SIG-M5 (cell line): ENCODE measurements at places on chromosomes 6 and 20.

DNA sequence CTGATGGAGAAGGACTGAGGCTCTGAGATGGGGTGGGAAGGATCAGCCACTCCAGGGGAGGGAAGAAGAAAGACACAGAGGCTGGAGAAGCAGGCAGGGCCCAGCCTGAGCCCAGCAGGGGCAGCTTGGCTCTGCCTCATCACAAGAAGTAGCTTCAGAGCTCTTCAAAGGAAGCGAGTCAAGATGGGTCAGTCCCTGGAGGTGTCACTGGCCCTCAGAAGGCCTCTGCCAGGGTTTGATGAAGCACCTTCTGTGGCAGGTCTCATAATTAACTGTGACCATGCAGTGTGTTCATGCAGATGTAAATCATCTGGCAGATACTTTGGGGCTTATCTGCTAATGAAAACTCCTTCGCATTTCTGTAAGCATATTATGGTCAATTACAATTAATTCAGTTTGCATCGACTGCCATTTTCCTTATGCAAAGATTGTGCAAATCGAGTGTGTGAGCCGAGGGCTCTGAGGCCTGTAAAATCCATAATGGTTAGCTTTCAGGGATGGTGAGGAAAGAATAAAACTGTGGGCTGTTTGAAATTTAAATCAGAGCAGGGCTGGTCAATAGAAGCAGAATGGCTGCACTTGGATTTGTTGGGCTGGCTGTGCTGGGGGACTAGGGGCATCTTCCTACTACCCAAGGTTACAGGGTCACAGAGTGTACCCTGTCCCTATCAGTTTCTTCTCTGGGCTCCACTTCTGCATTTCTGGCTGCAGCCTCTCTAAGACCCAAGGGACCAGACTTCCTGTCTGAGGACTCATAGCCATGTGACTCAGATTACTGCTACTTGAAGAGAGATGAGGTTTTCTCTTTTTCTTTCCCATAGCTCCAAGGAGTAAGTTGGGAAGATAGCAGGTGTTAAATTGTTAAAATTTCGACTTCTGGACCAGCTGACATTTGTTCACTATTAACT is 376.6 kb downstream of the DHX35 start:
- no peak for DNase-seq

GRCh38 chr6:31308050-31308844 is 36.4 kb upstream of the HLA-C start:
- no peak for DNase-seq

DNA sequence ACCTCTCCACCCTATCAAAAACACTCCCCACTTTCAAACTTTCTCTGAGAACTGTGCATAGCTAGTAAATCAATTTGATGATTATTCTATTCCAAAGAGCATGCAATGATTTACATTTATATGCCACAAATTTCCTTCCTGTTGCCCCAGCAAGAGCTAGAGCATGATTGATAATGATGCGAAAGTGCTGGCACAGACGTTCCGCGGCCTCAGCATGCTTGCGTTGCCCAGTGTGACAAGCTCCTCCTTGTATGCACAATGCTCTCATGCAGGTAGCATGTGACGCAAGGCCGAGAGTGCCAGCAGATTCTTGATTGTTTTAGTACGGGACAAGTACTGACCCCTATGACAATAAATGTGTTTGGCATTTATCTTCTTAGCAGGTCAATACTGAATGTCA is 696.3 kb upstream of the SLC35B3 start:
- no peak for DNase-seq

GRCh38 chr20:31858760-31859083 is 11.6 kb downstream of the DUSP15 start:
- DNase-seq = no peak

GRCh38 chr6:106473812-106474211 is 113.3 kb downstream of the CRYBG1 start:
- no peak for DNase-seq

GRCh38 chr6:90086517-90086916 is 192.2 kb downstream of the GJA10 start:
- no peak for DNase-seq

DNA sequence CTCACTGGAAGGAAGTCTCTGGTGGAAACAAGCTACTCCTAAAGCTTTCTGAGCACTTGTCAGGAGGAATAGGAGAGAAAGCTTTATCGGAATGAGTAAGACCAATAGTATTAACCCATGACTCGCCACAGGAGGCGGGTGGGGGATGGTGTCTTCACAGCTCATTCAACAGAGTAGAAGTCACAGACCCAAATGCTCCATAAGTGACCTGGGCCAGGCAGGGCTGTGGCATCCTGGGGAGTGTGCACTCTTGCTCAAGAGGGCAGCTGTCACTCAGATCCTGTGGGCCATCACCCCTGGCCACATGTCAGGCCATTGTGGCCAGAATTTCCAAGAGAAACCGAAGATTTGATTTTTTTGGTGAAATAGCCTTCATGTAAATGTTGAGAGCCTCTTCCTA is 116.0 kb downstream of the SYCP2 start:
- DNase-seq = no peak

DNA sequence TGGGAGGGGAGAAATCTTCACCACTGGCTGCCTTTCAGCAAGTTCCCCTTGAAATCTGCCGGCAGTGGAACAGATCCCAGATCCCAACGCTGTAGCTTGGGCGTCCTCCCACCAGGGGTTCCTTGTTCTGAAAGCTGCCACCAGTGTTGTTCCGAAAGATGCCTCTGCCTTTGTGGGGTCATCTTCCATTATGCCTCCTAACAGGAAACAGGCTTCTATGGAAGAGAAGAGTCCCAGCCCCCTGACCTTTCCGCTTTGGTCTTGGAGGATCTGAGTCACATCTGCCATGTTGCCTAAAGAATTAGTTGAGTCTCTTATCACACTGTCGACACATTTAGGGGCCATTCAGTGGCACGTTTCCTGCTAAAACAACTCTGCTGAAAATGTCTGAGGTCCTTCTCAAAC is 57.5 kb upstream of the NFATC2 start:
- DNase-seq = no peak

DNA sequence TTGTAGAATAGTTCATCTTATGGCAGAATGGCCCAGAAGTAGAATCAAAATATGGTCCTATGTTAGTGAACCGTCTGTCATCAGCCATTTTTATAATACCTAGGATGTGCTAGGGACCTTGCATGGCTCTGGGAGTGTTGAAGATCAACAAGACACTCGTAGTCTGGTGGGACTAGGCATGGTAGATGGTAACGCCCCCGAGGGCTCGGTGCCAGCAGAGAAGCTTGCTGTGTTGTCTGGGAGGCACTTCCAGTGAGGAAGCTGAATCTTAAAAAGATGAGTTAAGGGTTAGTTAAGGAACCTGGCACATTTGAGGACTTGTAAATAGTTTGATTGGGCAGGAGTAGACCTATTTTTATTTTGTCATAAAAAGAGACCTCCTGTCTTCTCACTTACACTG is 82.4 kb downstream of the MAP3K4 start:
- DNase-seq = no peak

- DNase-seq = no peak
Measured at GRCh38 chr6:111478749-111479148, 4.3 kb downstream of the REV3L start.

DNA sequence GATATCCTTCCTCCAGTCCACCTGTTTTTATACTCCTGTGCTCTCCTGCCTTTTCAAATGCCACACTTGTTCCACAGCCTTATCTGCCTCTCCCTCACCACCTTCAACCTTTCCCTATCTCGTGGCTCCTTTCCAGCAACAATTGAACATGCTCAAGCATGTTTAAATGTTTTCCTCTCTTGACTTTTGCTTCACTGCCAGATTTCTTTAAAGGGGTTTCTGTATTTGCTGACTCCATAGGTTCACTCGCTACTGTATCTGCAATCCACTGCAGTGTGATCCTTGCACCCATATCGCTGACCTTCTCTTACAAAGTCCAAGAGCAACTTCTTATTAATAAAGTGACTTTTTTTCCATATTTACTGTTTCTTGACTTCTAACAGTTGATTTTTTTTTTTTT is 11.2 kb upstream of the GMNN start:
- no peak for DNase-seq

DNA sequence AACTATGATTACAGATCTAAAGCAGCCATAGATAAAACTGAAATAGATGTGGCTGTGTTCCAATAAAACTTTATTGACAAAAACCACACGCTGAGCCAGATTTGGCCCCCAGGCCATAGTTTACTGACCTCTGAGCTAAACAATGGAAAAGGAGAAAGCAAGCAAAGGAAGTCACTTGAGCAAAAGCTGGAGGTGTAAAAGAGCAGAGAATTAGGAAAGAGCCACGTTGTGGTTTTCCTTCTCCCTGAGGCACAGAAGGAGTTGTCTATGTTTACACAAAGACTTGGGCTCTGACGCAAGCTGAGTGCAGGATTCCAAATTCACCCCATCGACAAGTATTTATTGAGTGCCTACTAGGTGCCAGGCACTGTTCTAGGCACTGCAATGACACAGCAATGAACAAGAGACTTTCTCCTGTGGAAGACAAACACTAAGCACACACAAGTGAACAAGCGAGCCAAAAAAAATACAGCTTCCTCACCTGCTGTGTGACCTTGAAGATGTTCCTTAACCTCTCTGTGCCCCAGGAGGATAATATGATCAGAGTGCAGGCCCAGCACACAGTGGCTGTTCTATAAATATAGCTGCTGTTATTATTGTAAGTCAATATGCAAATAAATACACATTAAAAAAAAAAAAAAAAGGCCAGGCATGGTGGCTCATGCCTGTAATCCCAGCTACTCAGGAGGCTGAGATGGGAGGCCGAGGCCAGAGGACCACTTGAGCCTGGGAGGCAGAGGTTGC is 75.4 kb upstream of the PTPN1 start:
- no peak for DNase-seq
